Stimulated activated CD4-positive, alpha-beta T cell treated with anti-CD3 and anti-CD28 coated beads, TNF-alpha, amount 100 ng/mL, for 24 hours (primary cell): ENCODE measurements at places on chromosomes 12 and 14.

DNA sequence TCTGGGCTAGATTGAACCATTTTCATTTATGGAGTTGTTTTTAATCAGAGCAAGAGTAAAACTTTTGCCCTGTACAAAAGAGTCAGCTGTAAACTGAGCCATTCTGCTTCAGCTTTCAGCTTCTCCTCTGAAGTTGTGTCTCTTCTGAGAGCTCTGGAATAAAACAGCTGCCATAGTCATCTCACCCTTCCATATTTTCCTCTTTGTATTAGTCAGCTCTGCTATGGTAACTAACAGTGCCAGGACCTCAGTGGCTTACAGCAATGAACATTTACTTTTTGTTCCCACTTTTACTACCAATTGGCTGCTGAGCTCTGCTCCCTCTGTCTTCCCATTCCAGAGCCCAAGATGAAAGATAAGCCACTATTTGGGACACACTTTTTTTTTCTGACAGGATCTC is 178.5 kb downstream of the DAD1 start:
- no peak for DNase-seq

GRCh38 chr12:26809611-26810285 is 23.2 kb downstream of the ITPR2 start:
- DNase-seq = no peak

DNA sequence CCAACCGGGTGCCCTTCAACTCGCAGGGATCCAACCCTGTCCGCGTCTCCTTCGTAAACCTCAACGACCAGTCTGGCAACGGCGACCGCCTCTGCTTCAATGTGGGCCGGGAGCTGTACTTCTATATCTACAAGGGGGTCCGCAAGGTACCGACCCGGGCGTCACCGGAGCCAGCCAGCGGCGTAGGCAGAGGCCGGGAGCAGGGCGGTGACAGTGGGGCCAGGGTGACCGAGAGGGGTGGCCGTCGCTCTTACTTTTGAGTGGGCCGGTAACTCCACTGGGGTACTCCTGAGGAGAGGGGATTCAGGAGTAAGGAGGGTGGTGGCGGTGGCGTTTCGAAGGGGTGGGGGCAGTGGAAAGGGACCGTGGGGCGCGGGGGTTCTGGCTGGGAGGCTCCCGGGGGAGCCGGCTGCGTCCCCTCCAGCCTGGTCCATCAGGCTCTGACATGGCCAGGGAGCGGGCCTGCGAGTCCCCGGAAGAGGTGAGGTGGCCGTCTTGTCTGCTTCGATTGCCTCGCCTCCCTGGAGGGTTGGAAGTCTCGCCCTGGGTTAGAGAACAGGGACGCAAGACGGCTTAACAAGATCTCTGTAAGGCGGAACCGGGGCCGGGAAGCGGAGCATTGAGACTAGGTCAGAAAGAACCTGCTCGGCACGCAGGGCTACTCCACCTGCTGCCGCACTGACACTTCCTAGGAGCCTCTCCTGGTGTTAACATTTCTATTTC is 491 bp downstream of the WDR20 start:
- DNase-seq = peak; percentile 3

DNA sequence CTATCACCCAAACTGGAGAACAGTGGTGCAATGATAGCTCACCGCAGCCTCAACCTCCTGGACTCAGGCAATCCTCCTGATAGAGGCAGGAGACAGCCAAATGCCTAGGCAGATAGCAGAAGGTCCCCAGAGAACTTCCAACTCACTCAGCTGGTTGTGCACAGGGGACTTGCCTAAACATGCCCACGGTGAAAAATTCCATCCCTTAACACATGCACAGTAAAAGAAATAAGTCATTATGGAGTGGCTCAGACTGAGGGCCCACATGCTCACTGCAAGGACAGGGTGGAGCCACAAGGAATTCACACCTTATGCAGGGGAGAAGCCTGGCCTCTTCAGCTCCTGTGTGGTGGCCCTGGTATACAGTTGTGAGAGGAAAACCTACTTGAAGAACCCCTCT is 525.8 kb upstream of the ATP2B1 start:
- no peak for DNase-seq

GRCh38 chr14:45716572-45716971 is 463.6 kb upstream of the MIS18BP1 start:
- no peak for DNase-seq
